Spleen (tissue), 13 donors: ENCODE measurements at places on chromosomes 16 and 17. TPM values are rescaled to one million over a fixed set of nuclear protein-coding genes. Genes with fewer than 3 reads are reported as not detected.

The EXOC3L1 gene
- 73.2 TPM for total RNA-seq

The SUZ12 gene
- 38.7 TPM for total RNA-seq

The VAT1L gene
- total RNA-seq, result not detected

DNA sequence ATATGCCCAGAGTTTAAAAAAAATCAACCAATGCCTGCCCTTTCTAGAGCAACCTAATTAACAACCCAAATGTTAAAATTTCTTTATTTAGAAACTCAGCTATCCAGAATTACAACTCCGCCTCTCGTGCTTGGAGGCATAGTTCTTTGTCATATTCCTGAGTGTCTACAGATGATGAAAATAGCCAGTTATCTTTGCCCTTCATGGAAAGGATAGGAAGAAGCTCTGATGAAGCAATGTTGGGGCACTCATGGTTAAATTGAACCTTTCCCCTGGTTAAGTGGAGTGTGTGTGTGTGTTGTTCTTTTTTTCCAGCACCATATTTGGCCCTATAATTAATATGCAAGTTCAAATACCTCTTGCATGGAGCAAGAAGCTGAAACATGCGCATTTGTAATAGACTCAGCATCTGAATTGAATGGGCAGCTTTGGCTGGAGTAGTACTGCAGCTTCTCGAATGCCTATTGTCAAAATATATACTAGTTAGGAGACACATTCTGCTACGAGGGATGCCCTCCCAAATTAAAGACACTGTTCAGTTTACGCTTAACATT, 506.2 kb downstream of the WWOX start:
- H3K4me1 ChIP-seq, result peaks cover 19% of the 10 kb centered on the region
- no peak overlapping the region for H3K27ac ChIP-seq
- H3K27me3 ChIP-seq, result no peaks in the 10 kb centered on the region
- H3K4me3 ChIP-seq, result no peak overlapping the region
- DNase-seq, result no peak
- H3K36me3 ChIP-seq, result no peaks in the 10 kb centered on the region

DNA sequence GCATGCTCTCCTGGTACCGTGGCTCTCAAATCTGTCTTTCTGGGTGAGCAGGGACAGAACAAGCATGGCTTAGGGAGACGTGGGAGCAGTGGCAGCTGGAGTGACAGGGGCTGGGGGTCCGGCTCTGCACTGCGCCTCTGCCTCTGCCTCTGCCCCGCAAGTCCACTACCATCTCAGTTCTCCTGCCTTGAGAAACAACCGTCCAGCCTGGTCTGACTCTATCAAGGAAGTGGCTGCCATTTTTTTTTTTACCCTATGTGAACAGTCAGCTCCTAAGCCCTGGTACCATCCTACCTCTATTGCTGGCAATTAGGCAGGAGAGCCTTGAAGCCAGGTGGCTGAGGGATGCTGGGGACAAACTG, 16.1 kb downstream of the HIC1 start:
- H3K27ac ChIP-seq, result peak overlapping the region; percentile 83
- H3K36me3 ChIP-seq, result no peaks in the 10 kb centered on the region
- H3K4me3 ChIP-seq, result no peak overlapping the region
- DNase-seq, result no peak
- H3K4me1 ChIP-seq, result peaks cover 88% of the 10 kb centered on the region

GRCh38 chr17:79892457-79893241, 53.4 kb upstream of the CBX4 start:
- H3K4me1 ChIP-seq, result no peaks in the 10 kb centered on the region
- no peaks in the 10 kb centered on the region for H3K36me3 ChIP-seq
- no peak overlapping the region for H3K27ac ChIP-seq
- peaks cover 34% of the 10 kb centered on the region for H3K27me3 ChIP-seq
